Heart right ventricle (tissue), 16 donors: ENCODE measurements at places on chromosomes 16 and 17.
A peak's percentile ranks its signal among the peaks of the same experiment; 100 is the strongest.

DNA sequence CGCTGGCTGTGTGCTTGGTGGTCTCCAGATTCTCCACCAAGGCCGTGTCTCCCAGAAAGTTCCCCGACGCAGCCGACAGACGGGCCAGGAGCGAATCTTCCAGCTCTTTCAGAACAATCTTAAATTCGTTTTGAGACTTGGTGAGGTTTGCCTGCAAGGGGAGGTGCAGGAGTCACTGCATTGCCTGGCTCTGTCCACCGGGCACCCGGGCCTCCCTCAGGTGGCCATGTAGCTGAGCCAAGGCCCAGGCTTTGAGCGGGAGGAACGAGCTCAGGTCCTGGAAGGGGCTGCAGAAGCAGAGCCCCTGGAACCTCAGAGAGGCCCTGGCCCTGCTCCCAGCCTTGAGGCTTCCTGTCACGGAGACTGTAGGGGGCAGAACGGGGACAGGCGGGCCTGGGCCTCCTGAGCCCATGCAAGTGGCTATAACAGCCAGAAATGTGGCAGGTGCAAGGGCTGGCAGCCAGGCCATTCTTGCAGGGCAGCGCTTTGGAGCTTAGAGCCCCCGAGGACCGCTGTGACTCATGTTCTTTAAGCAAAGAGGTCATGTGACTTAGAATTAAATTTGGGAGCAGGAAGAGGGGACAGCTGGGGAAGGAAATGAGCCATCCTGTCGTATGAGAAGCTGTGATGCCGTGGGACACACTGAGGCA, 72.4 kb downstream of the PGS1 start:
- no peak for DNase-seq

- no peak for DNase-seq
Observed at GRCh38 chr17:50837980-50838954, 2.9 kb downstream of the WFIKKN2 start.

GRCh38 chr17:73787076-73788059, 143.1 kb upstream of the SDK2 start:
- no peak for DNase-seq

- no peak for DNase-seq
Observed at GRCh38 chr17:21283482-21284318, 811 bp upstream of the MAP2K3 start.

- no peak for DNase-seq
Observed at GRCh38 chr16:75909746-75910145, 183.5 kb upstream of the CPHXL start.

DNA sequence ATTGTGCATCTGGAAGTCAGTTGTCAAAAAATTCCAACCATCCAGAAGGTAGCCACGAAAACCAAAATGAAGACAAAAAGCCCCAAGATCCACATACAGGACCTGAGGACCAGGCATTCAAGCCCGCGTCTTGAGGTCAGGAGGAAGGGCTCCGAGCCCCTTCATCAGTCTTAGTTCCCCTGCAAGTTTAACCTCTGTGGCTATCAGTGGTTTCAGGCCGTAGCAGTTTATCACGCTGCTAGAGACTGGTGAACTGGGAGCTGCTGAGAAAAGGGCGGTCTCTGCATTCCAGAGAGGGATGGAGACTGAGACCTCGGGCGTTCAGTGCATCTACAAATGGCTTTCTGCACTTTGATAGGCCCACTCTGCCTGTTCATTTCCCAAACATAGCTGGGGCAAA, 70.6 kb downstream of the IRF8 start:
- no peak for DNase-seq

- DNase-seq, result no peak
Observed at GRCh38 chr17:63816669-63817068, 10.6 kb upstream of the PSMC5 start.

- no peak for DNase-seq
Observed at GRCh38 chr17:49894761-49895160, 46.9 kb upstream of the TAC4 start.

DNA sequence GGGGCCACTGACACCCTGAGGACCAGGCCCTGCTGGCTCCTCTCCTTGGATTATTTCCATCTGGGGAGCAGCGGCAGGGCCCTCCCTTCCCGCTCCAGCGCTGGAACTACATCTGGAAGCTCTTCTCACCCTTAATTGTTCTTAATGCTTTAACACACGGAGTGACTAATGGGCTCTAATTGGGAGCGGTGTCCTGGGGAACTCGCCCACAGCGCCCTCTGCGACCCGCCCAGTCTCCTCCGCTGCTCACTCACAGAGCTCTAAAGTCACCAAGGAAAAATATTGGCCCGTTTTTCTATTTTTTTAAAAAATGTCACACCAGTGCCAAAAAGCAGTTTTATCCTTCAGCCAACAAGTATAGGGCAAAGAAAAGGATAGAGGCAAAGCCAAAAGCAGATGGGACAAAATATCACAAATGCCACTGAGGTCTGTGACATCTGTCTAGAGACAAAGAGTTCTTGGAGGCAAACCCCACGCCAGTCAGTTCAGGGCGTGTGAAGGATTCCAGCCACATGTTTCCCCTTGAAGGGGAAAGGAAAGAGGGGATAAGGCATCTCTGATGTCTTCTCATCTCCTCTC, 134.7 kb downstream of the RBFOX3 start:
- DNase-seq, result no peak

DNA sequence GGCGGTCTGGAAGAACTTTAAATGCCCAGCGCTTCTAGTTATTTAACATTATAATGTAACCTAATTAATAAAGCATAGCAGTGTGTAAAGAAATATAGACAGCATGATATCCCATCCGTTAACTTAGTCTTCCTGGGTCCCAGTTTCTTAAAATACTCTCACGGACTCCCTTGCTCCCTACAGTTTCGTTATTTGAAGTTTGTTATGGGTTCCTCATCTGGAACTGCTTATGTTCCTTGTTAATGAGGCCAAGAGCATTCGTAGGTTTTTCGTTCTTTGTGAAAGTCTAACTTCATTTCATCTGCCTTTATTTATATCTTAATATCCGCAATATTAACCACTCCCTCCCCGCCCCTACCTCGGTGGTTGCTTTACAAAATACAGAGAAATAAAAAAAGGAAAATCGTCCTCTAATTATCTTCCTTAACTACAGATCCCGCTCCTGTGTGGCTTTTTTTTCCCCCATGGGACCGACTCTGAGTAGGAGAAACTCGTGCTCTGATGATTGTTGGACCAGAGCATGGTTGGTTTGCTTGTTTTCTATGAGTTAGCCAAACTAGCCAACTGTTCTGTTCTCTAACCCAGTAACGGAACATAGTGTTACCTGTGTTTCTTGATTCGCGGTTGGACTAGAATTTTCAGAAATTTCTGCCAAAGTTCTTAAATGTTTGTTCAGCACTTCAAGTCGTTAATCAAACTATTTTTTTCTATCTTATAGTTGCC, 863 bp downstream of the ADPRM start:
- DNase-seq, result no peak

GRCh38 chr17:55458978-55459377, 37.3 kb upstream of the MMD start:
- no peak for DNase-seq

GRCh38 chr16:48444574-48444973, 59.4 kb upstream of the SIAH1 start:
- peak; percentile 31 for DNase-seq

DNA sequence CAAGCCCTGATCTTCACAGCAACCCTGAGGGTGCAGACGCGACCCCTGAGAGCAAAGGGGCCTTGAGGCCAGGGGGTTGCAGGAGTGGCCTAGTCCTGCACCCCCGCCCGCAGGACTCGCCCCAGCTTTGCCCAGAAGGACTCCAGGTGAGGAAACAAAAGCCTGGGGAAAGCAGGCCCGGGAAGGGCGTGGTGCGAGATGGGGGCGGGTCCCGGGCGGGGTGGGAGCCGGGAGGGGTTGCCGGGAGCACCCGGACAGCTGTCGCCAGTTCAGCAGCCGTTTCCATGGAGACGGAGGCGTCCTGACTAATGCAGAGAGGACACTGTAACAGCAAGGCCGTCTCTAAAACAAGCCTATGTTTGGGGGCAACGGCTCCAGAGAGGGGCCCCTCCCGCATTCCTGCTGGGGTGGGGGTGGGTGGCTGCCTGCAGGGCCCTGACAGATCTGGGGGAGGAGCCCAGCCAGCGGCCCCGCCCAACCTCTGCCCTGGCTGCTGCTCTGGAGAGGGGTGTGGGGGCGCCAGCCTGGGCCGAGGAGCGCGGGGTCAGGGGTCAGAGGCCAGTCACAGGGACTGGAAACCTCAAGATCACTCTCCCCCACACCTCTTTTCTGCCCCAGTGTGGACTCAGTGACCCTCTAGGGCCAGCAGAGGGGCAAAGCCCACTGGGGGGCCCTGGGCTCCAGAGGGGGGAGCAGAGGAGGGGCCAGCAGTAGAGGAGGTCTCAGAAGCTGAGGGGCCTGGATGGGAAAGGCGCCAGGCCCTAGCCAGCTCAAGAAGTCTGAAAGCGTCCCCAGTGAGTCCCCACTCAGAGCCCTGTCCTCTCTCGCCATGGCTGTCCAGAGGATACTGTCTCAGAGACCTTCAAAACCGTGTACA, 3.1 kb upstream of the TPPP3 start:
- DNase-seq, result peak; percentile 92

GRCh38 chr17:27446569-27447301, 9.5 kb upstream of the KSR1 start:
- no peak for DNase-seq

GRCh38 chr17:44348234-44348987, 3.3 kb downstream of the GRN start:
- no peak for DNase-seq

DNA sequence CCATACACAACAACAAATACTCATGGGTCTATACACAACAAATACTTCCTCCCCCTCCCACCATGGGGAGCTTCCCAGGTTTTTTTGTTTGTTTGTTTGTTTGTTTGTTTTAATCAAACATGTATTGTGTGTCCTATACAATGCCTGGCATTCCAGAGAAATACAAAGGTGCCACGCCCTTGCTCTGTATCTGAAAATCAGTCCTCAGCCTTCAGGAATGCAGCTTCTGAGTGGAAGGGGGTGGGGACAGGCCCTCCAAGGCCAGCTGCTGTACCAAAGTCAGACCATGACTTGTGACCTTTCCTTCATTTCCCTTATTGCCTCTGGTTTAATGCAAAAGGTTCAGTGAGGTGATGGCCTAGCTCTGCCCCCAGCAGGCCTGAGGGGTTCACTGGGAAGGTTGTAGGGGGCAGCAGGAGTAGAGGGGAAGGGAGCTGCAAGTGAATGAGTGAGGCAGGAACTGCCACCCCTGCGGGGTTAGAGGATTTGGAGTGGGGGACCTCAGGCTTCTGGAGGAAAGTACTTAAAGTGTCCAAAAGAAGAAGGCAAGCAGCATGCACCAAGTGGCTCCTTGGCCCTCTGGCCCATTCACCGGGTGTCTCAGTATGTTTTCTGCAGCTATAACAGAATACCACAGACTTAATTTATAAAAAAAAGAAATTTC, 105.2 kb downstream of the CLEC16A start:
- no peak for DNase-seq

DNA sequence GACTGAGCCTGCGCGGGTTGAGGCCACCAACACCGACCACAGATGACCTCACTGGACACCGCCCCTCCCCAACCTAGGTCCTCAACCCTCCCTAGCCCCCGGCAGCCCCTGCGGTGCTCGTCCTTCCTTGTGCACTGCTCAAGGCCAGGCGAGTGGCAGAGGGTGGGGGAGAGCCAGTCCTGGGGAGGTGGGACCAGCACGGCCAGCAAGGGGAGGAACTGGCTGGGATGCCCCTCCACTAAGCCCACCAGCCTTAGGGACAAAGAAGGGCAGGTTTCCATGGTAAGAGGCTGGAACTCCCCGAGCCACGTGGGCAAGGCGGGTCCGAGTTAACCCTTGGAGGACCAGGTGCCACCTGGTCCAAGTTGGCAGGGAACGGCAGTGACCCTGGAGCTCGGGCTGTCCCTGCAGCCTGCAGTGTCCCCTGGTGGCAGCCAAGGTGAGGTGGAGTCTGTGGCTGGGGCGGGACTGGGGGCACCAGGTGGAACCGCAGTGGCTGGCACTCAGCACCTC, 9.2 kb downstream of the FSCN2 start:
- no peak for DNase-seq

- no peak for DNase-seq
Observed at GRCh38 chr17:50362661-50363060, 10.3 kb downstream of the MRPL27 start.

DNA sequence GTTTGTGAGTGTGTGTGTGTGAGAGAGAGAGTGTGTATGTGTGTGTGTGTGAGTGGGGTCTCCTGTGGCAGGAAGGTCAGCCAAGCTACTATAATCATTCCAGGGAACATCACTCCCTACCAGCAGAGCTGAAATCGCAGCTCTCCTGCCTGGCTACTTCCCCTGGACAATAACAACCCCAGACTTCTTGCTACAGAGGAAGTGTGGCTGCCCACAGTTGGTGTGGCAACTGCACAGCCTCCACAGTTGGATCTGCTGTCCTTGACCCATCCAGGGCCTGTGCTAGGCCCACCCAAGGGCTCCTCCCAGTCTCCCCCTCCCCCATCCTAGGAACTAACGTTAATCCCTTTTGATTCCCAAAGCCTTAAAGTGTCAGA, 1.5 kb downstream of the SLC13A5 start:
- DNase-seq, result no peak

- no peak for DNase-seq
Observed at GRCh38 chr17:82108496-82108945, 10.5 kb upstream of the FASN start.

DNA sequence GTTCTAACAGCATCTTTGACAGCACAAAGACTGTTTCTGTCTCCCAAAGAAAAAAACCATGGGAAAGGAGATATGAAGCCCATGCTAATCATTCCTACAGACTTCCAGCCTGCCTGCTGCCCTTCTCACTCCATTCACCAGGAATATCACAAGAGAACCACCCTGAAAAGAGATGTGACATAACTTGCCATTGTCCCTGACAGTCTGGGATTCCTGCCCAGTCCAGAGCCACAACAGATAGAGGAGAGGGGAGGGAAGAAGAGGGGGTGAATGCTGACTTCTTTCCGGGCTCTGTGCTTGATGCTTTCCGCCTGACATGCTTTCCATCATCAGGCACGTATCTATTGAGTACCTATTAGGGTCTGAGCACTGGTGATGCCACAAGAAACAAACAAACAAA, 31.6 kb upstream of the ASIC2 start:
- no peak for DNase-seq

- DNase-seq, result no peak
Observed at GRCh38 chr16:55663765-55664677, 8.2 kb downstream of the SLC6A2 start.

DNA sequence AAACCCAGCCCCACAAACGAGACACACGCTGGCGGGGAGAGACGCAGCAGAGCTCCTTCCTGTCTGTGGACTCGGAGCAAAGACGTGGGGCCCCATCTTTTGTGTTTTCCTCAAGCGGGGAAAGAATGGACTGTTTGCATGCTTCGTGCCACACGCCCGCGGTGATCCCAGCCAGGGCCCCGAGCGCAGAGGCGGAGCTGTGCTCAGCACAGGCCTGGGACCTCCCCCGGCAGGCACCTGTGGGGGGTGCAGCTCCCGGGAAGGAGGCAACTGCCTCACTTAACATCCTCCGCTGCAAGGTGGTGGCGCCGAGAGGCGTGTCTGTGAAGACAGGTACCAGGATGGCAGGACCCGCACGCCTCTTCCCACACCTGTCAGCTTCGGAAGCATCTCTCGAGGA, 19.1 kb downstream of the TRARG1 start:
- no peak for DNase-seq

- no peak for DNase-seq
Observed at GRCh38 chr16:24018485-24018884, 182.7 kb downstream of the PRKCB start.
